Activated naive CD4-positive, alpha-beta T cell (primary cell): ENCODE measurements at places on chromosomes 7 and 10.

GRCh38 chr7:96090756-96091155, 231.1 kb downstream of the SLC25A13 start:
- no peak for DNase-seq

DNA sequence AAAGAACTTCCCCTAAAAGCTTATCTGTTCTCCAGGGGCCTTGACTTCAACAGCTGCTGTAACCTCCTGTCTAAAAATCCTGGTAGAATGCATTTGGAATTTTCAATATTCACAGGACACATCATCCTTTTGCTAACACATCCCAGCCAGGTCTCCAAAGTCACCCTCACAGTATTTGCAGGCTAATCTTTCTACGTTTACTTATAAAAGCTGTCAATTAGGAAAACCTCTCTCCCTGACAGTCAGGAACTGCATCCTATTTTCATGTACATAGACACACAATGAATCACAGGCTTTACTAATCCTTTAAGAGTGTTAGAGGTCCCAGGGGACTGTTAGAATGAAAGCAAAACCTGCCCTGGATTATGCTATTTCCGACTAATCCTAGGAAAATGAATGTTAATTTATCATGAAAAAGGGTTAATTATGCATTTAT, 102.2 kb downstream of the GFRA1 start:
- DNase-seq: no peak

GRCh38 chr7:4787541-4787940, 12.1 kb downstream of the AP5Z1 start:
- no peak for DNase-seq

DNA sequence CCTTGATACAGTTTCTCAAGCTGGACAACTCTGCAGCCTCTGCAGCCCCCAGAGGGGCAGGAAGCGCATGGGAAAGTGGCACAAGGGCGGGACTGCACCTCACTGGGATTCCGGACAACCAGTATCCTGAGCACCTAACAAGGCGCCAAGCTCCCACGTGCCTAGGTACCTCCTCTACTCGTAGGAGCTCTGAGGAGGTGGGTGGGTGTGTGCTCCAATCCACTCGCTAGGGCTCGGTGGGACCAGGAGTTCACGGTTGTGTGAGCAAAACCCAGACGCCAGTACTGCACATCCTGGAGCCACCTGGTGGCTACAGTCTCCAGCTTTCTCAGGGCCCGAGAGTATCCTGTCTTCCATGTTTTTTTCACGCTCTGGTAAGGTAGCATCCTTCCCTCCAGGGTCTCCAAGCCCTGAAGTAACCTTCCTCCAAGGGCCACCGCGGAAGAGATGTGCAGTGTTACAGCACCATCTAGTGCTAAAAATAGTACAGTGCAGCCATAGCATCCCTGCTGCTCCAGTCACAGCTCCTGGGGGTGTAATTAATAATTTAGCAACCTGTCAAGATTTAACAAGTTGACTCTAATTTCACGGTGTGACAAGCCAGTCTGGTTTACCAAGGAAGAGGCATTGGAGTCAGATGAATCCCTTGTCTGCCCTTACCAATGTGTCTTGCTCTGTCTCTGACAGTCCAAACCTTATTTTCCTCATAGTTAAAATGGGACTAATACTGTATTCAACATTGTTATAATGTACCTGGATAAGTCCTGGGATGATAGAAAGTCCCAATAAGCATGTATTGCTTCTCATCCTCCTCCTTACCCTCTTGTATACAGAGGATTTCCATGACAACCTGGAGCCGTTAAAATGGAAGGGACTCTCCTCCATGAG, 70.4 kb downstream of the HERPUD2 start:
- DNase-seq: no peak

DNA sequence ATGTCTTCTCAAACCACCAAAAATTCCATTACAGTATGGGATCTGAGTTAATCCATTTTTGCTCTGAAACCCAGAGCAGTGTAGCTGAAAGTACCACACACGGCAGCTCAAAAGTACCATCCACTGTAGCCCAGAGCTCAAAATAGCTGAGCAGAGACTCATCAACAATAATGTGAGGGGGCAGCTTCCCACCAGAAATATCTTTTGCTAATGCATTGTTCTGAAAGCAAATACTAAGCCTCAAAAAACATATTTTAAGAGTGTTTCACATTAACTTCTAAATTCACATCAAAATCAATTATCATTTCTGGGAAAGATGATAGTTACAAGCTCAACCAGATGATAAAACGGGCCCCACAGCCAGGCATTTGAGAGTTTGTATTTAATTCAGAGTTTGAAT, 73.7 kb downstream of the ABLIM1 start:
- DNase-seq: no peak
